ENCODE measurements at places on chromosomes 13 and 19.

- DNase-seq, result no peak
Measured at GRCh38 chr13:30431269-30431940, 9.1 kb downstream of the UBE2L5 start.

DNA sequence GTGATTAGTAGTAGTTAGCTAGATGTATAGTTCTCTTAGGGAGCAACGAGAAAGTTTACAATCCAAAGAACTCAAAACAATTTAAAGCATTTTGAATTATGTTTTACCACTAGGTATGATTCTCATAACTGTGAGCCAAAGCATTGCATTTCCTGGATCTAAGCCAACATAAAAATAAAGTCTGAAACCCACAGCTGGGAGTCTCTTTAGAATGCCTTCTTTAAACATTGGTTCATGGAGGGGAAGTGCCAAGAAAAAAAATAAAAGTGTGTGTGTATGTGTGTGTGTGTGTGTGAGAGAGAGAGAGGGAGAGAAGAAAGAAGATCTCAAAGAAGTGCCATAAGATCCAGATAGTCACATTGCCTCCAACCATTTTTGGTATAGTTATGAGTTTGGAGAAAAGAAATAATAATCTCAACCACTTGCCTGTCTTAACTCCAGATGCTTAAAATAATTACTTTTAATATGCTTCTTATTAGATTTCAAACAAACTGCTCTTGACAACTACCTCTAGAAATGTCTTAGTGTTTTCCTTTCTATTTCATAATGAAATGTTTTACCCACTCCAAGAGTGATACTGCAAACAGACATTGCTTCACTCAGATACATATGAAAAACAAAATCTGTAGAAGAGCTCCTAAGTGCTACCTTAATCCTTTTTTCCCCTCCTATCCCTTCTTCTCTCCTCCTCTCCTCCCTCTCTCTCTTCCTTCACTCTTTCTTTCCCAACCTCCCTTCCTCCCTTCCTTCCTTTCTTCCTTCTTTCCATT is 554.1 kb downstream of the KCTD12 start:
- no peak for DNase-seq

DNA sequence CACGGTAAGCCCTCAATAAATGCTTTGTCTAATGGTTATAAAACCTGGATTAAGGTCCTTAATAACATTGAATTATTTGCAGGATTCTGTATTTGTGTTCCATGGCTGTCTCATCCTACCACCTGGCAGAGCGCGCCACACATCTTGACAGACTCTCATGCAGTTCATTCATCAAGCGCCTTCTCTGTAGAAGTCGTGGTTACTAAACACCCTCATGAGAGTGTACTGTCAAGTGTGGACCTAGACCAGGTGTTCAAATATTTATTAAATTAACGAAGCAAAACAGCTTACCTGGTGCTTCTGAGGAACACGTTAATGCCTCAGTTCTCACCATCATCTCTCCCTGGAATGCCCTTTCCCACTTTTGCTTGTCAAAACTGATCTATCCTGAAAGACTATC is 13.1 kb upstream of the FBXL3 start:
- no peak for DNase-seq

DNA sequence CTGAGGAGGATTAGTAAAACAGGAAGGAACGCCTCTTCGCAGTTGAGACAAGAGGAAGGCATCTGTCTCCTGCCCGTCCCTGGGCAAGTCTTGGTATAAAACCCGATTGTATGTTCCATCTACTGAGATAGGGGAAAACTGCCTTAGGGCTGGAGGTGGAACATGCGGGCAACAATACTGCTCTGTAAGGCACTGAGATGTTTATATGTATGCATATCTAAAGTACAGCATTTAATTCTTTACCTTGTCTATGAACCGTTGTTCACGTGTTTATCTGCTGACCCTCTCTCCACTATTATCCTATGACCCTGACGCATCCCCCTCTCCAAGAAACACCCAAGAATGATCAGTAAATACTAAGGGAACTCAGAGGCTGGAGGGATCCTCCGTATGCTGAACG is 722 bp upstream of the TIMM50 start:
- no peak for DNase-seq

DNA sequence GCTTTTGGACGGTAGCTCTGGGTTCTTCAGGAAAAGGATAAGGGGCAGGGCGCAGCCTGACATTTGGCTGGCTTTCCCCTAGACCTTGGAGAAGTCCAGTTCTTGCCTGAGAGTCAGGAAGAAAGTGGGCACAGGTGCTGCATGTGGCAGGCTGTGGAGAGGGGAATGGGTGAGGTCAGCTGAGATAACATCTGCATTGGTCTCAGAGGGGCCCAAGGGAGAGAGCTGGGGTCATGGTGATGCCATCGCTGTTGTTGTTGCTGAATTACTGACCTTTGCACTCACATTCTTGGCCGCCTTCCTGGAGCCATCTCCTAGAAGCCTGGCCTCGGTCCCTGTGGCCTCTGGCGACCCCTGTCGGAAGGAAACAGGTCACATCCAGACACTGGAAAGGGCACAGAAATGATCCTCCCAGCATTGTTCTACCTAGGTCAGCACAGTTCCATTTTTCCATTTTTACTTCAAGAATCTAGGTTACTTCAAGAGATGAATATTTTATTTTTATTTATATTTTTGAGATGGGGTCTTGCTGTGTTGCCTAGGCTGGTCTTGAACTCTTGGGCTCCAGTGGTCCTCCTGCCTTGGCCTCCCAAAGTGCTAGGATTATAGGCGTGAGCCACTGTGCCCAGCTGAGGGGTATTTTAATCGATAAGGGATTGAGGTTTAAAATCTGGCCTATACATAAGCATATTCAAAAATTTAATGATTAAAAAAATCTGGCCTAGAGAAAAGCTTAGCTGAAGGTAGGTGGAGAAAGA is 6.5 kb upstream of the LIPE start:
- peak; percentile 44 for DNase-seq

DNA sequence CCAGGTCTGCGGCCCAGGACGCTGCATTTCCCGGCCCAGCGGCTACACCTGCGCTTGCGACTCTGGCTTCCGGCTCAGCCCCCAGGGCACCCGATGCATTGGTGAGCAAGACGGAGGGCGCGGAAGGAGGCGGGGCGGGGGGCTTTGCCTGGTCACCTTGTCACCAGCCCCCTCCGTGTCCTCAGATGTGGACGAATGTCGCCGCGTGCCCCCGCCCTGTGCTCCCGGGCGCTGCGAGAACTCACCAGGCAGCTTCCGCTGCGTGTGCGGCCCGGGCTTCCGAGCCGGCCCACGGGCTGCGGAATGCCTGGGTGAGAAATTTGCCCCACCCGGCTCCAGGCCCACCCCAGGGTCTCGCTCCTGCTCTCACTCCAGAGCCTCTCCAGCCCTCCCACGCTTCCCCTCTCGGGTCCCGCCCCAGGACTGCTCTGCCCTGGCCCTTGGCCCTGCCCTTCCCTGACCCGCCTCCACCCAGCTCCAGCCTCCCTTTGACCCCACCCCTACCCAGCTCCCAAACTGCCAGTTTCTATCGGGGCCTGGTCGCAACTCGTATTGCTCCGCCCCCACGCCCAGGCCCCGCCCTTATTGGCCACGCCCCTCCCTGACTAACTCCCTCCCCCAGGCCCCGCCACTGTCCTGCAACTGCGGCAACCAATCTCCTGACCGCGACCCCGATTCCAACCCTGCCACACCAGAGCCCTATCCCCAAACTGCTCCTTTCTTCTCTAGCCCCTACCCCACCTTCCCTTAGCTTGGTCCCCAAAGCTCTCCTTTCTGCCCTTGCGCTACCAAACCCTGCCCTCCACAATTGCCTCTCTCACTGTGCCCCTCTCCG is 8.6 kb downstream of the LTBP4 start:
- peak; percentile 98 for DNase-seq

GRCh38 chr13:97727991-97728390 is 225.5 kb upstream of the IPO5 start:
- DNase-seq, result no peak

GRCh38 chr13:44116562-44117332 is 237.0 kb downstream of the LACC1 start:
- DNase-seq, result no peak

GRCh38 chr13:99357131-99357596 is 50.0 kb upstream of the GPR183 start:
- DNase-seq, result no peak

GRCh38 chr19:1068009-1069001 is 1.3 kb downstream of the ARHGAP45 start:
- no peak for DNase-seq

Measured in stimulated activated effector memory CD8-positive, alpha-beta T cell treated with anti-CD3 and anti-CD28 coated beads, Interleukin-12 subunit alpha, Interleukin-12 subunit beta, amount 100 ng/mL, for 72 hours (primary cell).